ENCODE measurements at places on chromosomes 6 and 20. TPM values are rescaled to one million over a fixed set of nuclear protein-coding genes. Genes with fewer than 3 reads are reported as not detected.

CCDC170 gene
- total RNA-seq: 4.5 TPM

ABCF1 gene
- total RNA-seq: 39.1 TPM

PTCRA gene
- 0.40 TPM for total RNA-seq

CUL7 gene
- total RNA-seq: 20.9 TPM

RSPH4A gene
- total RNA-seq: 0.18 TPM

FRS3 gene
- 6.5 TPM for total RNA-seq

ZSCAN31 gene
- 17.4 TPM for total RNA-seq

ARMH2 gene
- total RNA-seq: not detected

PTCHD4 gene
- total RNA-seq: 1.7 TPM

POLR1C gene
- 30.3 TPM for total RNA-seq

SPTLC3 gene
- 30.1 TPM for total RNA-seq

CD93 gene
- 81.0 TPM for total RNA-seq

FIG4 gene
- 22.4 TPM for total RNA-seq

HUS1B gene
- total RNA-seq: 2.0 TPM

RRP36 gene
- 34.6 TPM for total RNA-seq

KCNQ2 gene
- total RNA-seq: not detected

SRMS gene
- total RNA-seq: not detected

FUT9 gene
- 0.27 TPM for total RNA-seq

EHMT2 gene
- 49.4 TPM for total RNA-seq

THBD gene
- 25.3 TPM for total RNA-seq

GNRH2 gene
- not detected for total RNA-seq

KIF13A gene
- 72.8 TPM for total RNA-seq

FAM209B gene
- not detected for total RNA-seq

SEMG1 gene
- not detected for total RNA-seq

BHLHE23 gene
- not detected for total RNA-seq

EDN1 gene
- total RNA-seq: 35.0 TPM

HM13 gene
- total RNA-seq: 106 TPM

SCUBE3 gene
- 2.9 TPM for total RNA-seq

CCN2 gene
- total RNA-seq: 176 TPM

CGAS gene
- total RNA-seq: 7.5 TPM

MUC22 gene
- total RNA-seq: not detected

KIAA1755 gene
- total RNA-seq: 56.0 TPM

KCNQ5 gene
- 0.49 TPM for total RNA-seq

CRYBG1 gene
- 10.7 TPM for total RNA-seq

DEFB124 gene
- total RNA-seq: 1.8 TPM

AVP gene
- not detected for total RNA-seq

NOTCH4 gene
- 71.8 TPM for total RNA-seq

SYNE1 gene
- 142 TPM for total RNA-seq

SEL1L2 gene
- total RNA-seq: not detected

GINS1 gene
- total RNA-seq: 1.4 TPM

ZFP57 gene
- total RNA-seq: not detected

ZSCAN9 gene
- 17.3 TPM for total RNA-seq

LRFN2 gene
- 0.13 TPM for total RNA-seq

CRISP3 gene
- total RNA-seq: 1.1 TPM

PPP1R14C gene
- total RNA-seq: 0.27 TPM

COX4I2 gene
- 8.3 TPM for total RNA-seq

TREM1 gene
- 9.8 TPM for total RNA-seq

TENT5A gene
- total RNA-seq: 24.2 TPM

TRIM10 gene
- total RNA-seq: 0.62 TPM

SMLR1 gene
- not detected for total RNA-seq

OOEP gene
- not detected for total RNA-seq

TSPO2 gene
- 0.53 TPM for total RNA-seq

COL20A1 gene
- 0.22 TPM for total RNA-seq

LAMA5 gene
- total RNA-seq: 232 TPM

RTF2 gene
- total RNA-seq: 88.7 TPM

Measured in sciatic nerve (tissue), 2 donors.